ENCODE measurements at places on chromosomes 1 and 21.

GRCh38 chr1:23643736-23644554, 47.7 kb upstream of the RPL11 start:
- no peak for DNase-seq

DNA sequence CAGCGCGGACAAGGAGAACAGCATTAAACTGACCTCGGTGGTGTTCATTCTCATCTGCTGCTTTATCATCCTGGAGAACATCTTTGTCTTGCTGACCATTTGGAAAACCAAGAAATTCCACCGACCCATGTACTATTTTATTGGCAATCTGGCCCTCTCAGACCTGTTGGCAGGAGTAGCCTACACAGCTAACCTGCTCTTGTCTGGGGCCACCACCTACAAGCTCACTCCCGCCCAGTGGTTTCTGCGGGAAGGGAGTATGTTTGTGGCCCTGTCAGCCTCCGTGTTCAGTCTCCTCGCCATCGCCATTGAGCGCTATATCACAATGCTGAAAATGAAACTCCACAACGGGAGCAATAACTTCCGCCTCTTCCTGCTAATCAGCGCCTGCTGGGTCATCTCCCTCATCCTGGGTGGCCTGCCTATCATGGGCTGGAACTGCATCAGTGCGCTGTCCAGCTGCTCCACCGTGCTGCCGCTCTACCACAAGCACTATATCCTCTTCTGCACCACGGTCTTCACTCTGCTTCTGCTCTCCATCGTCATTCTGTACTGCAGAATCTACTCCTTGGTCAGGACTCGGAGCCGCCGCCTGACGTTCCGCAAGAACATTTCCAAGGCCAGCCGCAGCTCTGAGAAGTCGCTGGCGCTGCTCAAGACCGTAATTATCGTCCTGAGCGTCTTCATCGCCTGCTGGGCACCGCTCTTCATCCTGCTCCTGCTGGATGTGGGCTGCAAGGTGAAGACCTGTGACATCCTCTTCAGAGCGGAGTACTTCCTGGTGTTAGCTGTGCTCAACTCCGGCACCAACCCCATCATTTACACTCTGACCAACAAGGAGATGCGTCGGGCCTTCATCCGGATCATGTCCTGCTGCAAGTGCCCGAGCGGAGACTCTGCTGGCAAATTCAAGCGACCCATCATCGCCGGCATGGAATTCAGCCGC, 2.5 kb downstream of the S1PR1 start:
- no peak for DNase-seq

DNA sequence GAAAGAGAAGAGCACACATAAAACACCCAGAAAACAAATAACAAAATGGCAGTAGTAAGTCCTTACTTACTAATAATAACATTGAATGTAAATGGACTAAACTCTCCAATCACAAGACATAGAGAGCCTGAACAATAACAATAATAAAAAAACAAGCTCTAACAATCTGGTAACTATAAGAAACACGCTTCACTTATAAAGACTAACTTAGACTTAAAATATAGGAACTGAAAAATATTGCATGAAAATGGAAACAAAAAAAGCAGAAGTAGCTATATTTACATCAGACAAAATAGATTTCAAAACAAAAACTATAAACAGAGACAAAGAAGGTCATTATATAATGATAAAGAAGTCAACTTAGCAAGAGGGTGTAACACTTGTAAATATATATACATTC, 83.1 kb upstream of the LYPLAL1 start:
- no peak for DNase-seq

DNA sequence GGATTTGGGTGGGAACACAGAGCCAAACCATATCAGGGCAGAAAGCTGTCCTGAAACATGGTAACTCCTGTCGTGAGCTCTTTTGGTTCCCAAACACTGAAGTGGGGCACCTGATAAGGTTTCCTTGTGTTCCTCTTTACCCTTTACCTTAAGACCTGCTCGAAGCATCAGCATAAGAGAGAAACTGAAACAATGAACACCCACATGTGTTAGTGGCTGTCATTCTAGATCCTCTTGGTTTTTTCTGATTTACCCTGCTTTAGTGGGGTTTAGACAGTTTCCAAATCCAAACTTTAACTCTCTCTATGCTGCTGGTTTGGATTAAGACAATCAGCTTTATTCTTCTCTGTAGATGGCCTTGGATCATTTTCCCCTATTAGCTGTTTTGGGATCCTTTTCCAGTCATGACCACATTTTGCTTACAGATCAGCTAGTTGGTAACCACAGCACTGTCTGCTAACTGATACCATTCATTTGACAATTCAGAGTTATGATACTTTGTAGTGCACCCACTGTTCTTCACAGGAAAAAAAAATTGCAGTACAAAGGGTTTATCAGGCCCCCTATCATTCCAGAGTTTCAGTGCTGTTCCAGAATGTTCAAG, 975 bp upstream of the MNDA start:
- no peak for DNase-seq

DNA sequence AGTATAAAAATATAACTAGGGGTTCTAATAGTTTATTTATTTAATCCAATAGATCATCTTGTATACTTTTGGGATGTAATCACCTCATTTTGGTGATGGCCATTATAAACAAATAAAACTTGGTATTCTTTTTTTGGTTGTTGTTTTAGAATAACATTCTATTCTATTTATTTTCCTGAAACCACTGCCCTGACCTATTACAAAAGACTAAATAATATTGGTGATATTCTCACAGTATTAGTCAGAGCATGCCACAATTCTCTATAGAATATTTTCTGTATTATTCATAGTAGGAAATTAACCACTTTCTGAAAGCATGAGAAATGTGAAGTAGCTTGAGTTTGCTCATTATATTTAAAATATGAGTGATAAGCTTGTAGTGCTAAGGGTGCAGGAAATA, 54.1 kb upstream of the LRRC7 start:
- DNase-seq: no peak

- no peak for DNase-seq
These were observed 143.0 kb downstream of the CNIH3 start for GRCh38 chr1:224759135-224759534.

- DNase-seq: peak; percentile 49
These were observed 6.8 kb upstream of the SLAMF9 start for GRCh38 chr1:159960721-159961381.

GRCh38 chr1:209657918-209658317, 5.7 kb upstream of the LAMB3 start:
- DNase-seq: no peak

DNA sequence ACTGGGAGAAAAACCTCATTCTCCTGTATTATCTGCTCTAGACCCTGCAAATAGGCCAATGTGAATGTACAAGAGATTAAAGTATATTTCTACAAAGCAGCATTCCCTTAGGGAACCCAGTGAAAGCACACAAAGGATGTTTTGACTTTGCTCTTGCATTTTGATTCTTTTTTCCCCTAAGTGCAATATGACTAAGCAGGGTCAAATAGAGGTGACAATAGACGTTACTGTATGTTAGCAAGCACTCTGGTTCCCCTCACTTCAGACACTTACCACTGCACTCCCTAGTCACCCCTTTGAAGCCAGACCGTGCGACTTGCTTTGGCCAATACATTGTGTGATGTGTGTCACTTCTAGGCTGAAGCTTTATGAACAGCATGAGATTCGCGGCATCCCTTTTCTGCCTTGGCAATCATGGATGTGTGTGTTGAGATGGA, 209.7 kb downstream of the RHOU start:
- DNase-seq: no peak

DNA sequence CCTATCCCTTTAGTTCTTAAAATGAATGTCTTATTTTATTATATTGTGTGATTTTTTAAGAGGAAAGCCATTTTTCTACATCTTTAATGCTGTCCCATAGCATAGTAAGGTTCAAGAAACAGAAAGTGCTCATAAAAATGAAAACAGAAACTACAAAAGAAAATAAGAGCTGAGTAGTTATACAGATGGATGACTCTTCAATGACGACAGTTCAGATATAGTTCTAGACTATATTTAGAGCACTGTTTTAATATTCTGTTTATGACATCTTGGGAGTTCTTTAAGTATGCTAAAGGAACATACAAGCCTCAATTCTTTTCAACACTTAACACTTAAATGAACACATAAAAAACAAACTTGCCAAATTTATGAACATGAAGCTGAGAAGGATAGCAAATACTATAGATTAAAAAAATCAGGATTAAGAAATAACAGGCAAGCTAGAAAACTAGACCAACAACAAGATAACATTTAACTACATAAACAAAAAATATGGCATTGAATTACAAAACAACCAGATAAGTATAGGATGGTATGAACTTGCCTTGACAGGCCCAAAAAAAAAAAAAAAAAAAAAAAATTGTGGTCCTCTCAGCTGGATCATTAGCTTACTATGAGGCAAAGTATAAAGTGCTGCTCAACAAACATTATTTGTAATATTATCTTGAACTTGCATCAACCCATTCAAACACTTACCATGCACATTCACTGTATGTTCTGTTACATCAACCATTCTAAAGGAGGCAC, 87.9 kb downstream of the ZZZ3 start:
- DNase-seq: no peak

- DNase-seq: no peak
These were observed 63.9 kb upstream of the WARS2 start for GRCh38 chr1:119204197-119204960.

DNA sequence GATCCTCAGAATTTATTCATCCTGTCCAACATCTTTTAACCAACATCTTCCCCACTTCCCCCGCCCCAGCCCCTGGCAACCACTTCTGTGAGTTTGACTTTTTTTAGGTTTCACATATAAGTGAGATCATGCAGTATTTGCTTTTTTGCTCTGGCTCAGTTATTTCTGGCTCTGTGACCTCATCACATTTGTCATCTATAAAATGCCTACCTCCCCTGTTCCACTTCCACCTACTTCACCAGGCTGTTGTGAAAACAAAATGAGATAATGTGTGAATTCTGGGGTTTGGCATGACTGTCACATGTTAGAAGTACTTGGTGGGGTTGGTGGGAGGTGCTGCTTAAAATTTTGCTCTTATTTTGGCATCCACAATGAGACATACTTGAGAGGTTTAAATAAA, 18.4 kb downstream of the HHAT start:
- DNase-seq: no peak

- no peak for DNase-seq
These were observed 35.9 kb downstream of the GLUL start for GRCh38 chr1:182355723-182356098.

DNA sequence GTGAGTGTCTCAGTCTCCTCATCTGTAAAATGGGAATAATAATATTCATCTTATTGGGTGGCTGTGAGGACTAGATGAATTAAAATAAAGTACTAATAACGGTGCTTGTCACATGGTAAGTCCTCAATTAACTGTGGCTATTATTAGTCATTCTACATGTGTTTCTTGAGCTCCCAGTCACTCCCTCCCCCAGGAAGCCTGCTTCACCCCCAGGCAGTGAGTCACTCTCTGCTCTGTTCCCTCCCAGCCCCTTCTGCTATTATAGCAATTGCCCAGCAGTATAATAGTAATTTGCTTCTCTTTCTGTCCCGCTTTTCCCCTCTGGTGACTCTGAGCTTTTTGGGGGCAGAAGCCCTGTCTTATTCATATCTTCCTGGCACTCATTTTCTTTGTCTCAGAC, 102.0 kb downstream of the BEND5 start:
- DNase-seq: no peak

- DNase-seq: no peak
These were observed 247.3 kb downstream of the SDCCAG8 start for GRCh38 chr1:243503155-243503554.

GRCh38 chr1:185775501-185775900, 41.3 kb downstream of the HMCN1 start:
- DNase-seq: no peak

GRCh38 chr1:33928251-33928650, 64.4 kb downstream of the HMGB4 start:
- no peak for DNase-seq

GRCh38 chr1:222068937-222069336, 327.0 kb upstream of the DUSP10 start:
- no peak for DNase-seq

- peak; percentile 48 for DNase-seq
These were observed 670 bp downstream of the CLSTN1 start for GRCh38 chr1:9822897-9823692.

DNA sequence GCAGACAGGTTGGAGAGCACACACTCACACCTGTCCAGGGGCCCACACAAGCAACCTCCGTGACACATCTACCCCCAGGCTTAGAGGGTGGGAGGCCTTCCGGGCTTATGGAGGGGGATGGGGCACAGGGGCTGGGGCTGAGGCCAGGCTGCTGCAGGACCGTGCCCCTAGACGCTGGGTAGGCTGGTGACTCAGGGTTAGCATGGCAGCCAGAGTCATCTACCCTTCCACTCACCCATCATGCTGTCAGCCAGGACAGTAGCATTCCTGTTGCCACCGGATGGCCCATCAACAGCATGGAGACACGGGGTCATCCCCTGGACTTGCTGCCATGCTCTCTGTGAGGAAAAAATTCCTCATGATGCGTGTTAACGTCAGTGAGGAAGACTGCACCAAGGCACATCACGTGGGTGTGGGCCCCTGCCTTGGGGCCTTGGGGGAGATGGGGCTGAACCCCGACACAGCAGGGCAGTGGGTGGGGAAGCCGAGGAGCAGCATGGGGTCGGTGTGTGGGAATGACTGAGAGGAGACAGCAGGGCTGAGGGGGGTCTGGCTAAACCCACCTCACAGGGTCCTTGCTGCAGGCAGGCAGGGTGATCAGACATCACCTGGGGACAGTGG, 52.8 kb downstream of the WNT9A start:
- no peak for DNase-seq

GRCh38 chr1:171212607-171213351, 27.7 kb downstream of the FMO2 start:
- no peak for DNase-seq

DNA sequence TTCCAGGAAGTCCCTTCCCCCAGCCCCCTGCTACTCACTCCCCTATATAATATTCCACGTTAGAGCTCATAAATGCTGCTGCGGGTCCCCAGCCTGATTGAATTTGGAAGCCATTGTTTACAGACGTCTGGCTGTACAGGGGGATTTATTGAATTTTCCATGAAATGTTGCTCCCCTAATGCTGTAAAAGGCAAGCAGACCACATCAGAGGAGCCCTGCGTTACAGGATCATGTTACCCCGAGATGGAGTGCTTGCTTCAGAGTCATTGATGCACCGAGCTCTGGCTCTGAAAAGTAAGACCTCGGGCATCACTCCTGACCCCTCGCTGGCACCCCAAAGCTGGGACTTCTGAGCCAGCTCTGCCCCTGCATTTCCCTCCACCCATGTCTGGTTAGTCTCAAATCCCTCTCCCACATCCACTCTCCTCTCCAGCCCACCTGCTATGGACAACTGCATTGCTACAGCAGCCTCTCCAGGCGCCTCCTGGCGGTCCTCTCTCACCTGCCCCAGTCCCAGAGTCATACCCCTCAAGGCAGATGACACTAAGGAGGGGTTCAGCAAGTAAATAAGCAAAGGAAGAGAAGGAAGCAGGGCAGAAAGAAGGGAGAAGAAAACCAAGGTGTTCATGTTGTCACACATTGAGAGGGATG, 127.8 kb downstream of the TMEM53 start:
- no peak for DNase-seq
